ENCODE measurements at places on chromosomes 13 and 19. TPM values are rescaled to one million over a fixed set of nuclear protein-coding genes. Genes with fewer than 3 reads are reported as not detected.

The ERICH4 gene
- not detected for polyA plus RNA-seq

The CYP2A7 gene
- polyA plus RNA-seq: 0.67 TPM

The TUBA3C gene
- polyA plus RNA-seq: not detected

The DAND5 gene
- polyA plus RNA-seq: not detected

The MCEMP1 gene
- polyA plus RNA-seq: not detected

The ZNF567 gene
- polyA plus RNA-seq: 4.3 TPM

The IQCN gene
- 9.3 TPM for polyA plus RNA-seq

The PPM1N gene
- 0.93 TPM for polyA plus RNA-seq

The C19orf67 gene
- not detected for polyA plus RNA-seq

The ZNF208 gene
- 1.4 TPM for polyA plus RNA-seq

The CHAMP1 gene
- 7.2 TPM for polyA plus RNA-seq

The NCR1 gene
- not detected for polyA plus RNA-seq

The MATK gene
- polyA plus RNA-seq: 0.44 TPM

The MBD3L2B gene
- not detected for polyA plus RNA-seq

The ZDHHC20 gene
- 16.3 TPM for polyA plus RNA-seq

The NLRP9 gene
- 0.17 TPM for polyA plus RNA-seq

The CAPN12 gene
- 0.22 TPM for polyA plus RNA-seq

The SSC5D gene
- 11.4 TPM for polyA plus RNA-seq

The CLDN10 gene
- polyA plus RNA-seq: 0.68 TPM

The SIRT6 gene
- 16.9 TPM for polyA plus RNA-seq

The LILRA2 gene
- 3.7 TPM for polyA plus RNA-seq

The LPAR2 gene
- 3.2 TPM for polyA plus RNA-seq

The LIM2 gene
- polyA plus RNA-seq: not detected

The FBXO27 gene
- polyA plus RNA-seq: 14.7 TPM

The ANGPTL4 gene
- polyA plus RNA-seq: 11.7 TPM

The C5AR1 gene
- polyA plus RNA-seq: 3.5 TPM

The SERP2 gene
- polyA plus RNA-seq: 13.4 TPM

The FAM124A gene
- polyA plus RNA-seq: 2.3 TPM

The ZNF793 gene
- polyA plus RNA-seq: 5.0 TPM

The FLT3LG gene
- 3.9 TPM for polyA plus RNA-seq

The CRYL1 gene
- 34.4 TPM for polyA plus RNA-seq

The ZNF439 gene
- polyA plus RNA-seq: 7.2 TPM

The KLK11 gene
- polyA plus RNA-seq: 1.4 TPM

The PRTN3 gene
- not detected for polyA plus RNA-seq

The RASL11A gene
- 19.4 TPM for polyA plus RNA-seq

The BEST2 gene
- not detected for polyA plus RNA-seq

The TGDS gene
- 10.1 TPM for polyA plus RNA-seq

The CGB1 gene
- polyA plus RNA-seq: not detected

The PPP1R15A gene
- polyA plus RNA-seq: 63.2 TPM

The KCNJ14 gene
- 0.56 TPM for polyA plus RNA-seq

The MIDN gene
- polyA plus RNA-seq: 26.7 TPM

The ZNF320 gene
- polyA plus RNA-seq: 9.3 TPM

The ZNF534 gene
- 0.16 TPM for polyA plus RNA-seq

The GET3 gene
- polyA plus RNA-seq: 68.1 TPM

The CGB2 gene
- polyA plus RNA-seq: not detected

The SBK2 gene
- not detected for polyA plus RNA-seq

The RNF225 gene
- polyA plus RNA-seq: not detected

The MLLT1 gene
- polyA plus RNA-seq: 11.1 TPM

The TMEM150B gene
- 0.55 TPM for polyA plus RNA-seq

The IL11 gene
- not detected for polyA plus RNA-seq

The PTH2 gene
- not detected for polyA plus RNA-seq

The MBD3L2 gene
- not detected for polyA plus RNA-seq

The NCAN gene
- polyA plus RNA-seq: not detected
